ENCODE measurements at places on chromosomes 1 and 21.

DNA sequence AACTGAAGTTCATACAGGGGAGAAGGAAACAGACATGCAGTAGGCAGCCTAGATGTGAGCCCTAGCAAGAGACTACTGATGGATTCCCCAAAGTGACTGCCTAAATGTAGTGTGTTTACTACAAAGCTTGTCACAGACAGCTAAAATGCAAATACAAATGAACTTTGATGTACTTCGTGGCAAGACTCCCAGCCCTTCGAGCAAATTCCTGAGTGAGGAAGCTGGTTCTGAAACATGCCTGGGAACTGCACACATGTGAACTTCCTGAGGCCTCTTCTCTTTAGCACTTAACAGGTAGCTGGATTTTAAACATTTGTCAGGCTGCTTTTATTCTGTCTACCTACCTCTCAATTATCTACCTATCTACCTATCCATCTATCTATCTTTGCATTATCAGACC lies 6.7 kb upstream of the IRF2BP2 start:
- DNase-seq, result no peak

DNA sequence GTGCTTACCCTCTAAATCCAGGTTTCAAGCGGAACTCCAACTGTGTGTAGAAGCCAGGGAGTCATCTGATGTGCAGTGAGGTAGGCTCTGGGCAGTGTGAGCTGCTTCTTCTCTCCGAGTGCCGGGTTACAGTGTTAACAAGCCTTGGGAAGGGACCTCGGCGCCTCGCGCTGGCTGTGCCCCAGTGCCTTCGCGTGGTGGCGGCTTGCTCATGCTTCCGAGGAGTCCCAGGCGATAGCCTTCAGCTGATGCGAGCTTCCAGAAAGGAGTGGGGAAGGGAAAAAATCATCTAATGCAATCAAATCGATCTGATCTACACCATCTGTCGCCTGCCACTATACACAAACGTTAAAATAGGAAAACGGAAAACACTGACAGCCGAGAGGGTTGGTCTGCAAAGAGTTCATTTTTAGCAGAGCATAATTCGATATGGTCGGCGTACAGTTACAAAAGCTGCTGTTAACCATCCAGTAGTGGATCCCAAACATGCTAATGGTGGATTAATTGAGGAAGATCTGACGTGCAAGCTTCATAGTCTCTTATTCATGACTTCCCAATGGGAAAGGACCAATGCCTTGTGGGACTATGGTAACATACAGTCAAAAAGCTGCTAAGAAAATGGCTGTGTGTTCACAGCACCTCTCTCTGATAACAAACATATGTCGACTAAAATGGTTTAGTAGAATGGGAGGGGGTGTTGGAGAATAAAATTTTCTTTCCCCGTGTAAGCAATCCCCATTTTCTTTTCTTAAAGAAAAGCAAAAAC lies 128.7 kb upstream of the DPYD start:
- DNase-seq, result peak; percentile 47

DNA sequence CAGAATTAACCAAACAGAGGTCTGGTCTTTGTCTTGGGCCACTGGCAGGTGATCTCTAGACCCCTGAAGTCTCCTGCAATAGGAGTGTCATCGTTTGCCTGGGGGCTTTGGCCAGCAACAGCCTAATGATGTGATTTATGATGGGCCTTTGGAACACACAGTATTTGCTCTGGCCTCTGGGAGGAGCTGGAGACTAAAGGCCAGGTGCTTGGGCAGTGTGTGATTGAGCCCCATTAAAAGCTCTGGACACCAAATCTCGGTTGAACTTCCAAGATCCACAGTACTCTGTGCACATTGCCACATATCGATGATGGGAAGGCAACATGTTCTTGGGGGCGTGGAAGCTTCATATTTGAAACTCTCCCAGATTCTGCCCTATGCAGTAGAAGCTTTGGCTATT lies 32.0 kb upstream of the TLR5 start:
- DNase-seq, result no peak

DNA sequence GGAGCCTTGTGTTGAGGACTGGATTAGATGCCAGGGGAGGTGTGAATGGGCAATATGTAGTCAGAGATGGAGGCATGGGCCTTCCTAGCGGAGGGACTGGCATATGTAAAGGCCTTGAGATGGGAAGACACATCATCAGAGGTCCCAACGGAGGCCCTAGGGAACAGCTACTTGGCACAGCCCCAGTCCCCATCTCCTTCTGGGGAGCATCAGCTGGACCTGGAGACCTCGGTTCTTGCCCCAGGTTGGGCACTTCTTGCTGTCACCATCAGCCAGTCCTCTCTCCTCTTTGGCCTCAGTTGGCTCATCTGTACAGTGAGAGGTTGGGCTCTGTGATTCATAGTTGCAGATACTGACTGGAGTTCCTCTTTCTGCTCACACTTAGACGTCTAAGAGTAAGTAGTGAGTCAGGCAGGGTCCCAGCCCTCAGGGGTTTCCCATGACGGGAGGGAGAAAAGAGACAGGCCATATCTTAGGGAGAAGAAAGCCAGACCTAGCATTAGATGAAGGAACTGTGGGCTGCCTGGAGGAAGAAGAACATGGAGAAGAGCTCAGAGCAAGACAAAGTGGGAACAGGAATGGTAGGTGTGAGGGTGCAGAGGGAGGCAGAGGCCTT lies 3.4 kb upstream of the MARCKSL1 start:
- DNase-seq, result no peak

- DNase-seq, result peak; percentile 47
Observed at GRCh38 chr1:8472668-8473067, 154.8 kb downstream of the SLC45A1 start.

DNA sequence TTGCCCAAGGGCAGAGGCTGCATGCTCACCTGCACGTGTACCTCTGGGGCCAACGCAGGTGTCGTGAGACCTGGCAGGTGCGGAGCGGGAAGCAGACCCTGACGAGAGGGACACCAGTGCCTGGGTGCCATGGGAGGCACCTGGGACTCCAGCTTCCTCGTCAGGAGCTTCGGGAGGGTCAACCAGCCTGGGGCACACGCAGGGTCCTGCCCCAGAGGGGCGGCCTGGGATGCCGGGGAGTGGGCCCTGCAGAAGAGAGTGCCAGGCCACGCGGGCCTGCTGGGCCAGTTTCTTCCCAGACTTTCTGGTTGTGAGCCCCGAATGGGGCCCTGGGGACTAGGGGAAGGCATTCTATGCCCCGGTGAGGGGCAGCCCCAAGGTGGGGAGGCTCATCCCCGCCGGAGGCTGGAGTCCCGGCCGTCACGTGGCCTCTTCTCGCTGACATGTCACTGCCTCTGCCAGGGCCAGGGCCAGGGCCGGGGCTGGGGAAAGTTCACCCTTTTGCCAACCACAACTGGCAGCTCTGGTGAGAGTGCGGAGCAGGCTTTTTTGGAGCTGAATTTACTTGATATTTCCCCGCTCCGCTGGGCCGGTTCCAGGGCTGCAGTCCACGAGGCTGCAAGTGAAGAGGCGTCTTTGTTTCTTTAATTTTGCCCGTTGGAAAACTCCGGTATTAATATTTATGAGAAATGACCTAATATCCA lies 38.5 kb upstream of the ACTRT2 start:
- DNase-seq, result peak; percentile 82

GRCh38 chr1:108801101-108801500 lies 54.6 kb downstream of the STXBP3 start:
- DNase-seq, result no peak

DNA sequence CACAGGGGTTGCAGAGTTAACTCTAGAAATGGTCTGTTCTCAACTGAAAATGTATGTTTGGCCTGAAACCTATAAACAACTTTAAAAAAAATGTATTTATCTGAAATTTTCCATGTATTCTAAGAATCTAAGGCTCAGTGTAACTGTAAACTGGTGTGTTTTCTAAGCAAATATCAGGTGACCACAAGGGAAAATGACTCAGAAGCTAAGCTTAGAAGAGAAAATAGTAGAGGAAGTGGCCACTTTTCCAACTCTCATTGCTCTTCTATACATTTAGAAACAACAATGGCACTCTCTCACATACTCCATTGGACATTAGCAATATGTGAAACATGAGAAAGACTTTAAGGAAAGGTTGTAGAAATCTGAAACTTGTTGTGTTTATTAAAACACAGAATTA lies 7.5 kb downstream of the TNFSF18 start:
- DNase-seq, result no peak
